Amygdala (tissue), 56 donors: ENCODE measurements at places on chromosomes 3 and 15.

GRCh38 chr3:45748068-45748467, 48.3 kb downstream of the SLC6A20 start:
- DNase-seq = no peak

DNA sequence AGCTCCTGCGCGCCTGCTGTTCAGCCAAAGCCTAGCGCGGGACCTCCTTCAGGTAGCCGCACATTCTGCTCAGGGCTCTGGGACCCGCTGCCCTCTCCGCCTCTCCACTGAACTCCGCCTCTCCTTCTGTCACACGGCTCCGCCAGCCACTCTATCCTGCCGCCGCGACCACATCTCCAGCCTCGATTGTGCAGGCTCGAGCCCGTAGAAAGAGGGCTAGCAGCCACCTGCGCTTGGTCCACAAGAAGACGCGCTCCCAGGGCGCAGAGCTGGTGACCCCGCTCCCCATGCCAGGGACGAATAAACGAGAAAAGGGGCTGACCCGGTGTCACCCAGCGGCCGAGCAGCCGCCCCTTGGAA, 1.1 kb upstream of the VIPR1 start:
- no peak for DNase-seq

DNA sequence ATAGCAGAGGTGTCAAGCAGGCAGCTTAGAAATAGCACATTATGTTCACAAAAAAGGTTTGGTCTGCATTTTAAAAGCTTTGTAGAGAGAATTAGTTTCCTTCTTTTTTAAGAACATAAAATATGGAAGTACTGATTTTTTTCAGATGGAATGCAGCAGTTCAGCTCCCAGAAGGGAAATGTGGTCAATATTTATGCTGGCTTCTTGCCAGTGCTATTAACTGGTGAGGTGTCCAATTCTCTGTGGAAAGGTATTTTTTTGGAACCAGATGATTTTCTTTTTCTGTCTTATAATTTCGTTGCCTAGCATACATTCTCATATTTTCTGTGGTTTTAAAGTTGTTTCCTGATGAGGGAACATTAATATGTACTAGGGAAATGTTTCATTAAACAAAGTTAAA, 211.4 kb upstream of the ZNF385D start:
- no peak for DNase-seq

GRCh38 chr3:35394905-35395304, 244.4 kb upstream of the ARPP21 start:
- no peak for DNase-seq

DNA sequence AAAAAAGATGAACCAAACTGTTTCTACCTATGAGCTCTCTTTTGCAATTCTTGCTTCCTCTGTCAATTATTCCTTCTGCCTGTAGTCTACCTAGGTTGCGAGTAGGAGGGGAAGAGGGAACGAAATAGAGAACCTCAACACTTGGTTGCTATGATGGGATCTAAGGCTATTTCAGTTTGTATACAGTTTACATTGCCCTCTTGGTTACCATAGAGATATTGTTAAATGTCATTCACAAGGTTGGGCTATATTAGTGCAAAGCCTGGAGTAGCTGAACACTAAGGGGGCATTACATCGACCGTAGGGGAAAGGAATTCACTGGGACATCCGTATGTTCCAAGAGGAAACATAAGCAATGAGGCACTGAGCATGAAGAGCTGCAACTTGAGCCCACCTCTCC, 276.9 kb downstream of the GBE1 start:
- no peak for DNase-seq

DNA sequence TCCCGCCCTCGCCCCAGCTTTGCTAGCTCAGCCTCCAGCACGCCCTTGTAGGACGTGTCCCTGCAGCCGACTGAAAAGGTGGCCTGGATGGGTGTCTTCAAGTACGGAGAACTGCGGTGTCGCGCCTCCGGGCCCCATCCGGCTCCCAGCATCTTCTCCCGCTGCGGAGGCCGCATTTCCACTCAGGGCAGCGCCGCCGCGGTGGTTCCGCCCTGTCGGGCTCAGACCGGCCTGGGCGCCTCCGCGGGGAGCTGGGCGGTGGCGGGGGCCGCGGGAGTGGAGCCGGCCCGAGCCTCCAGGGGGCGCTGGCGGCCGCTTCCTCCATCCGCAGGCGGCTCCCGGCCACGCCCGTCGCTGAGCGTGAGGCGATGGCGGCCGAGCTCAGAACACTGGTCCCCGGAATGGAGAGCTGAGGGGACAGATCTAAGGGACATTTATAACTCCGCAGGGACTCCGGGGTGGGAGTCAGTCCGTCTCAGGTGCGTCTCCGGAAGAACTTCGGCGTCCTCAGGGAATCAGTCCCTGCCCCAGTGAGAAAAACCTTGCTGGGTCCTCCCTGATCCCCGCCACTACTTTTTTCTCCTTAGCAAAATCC, 13.6 kb upstream of the SMCO1 start:
- peak; percentile 36 for DNase-seq

DNA sequence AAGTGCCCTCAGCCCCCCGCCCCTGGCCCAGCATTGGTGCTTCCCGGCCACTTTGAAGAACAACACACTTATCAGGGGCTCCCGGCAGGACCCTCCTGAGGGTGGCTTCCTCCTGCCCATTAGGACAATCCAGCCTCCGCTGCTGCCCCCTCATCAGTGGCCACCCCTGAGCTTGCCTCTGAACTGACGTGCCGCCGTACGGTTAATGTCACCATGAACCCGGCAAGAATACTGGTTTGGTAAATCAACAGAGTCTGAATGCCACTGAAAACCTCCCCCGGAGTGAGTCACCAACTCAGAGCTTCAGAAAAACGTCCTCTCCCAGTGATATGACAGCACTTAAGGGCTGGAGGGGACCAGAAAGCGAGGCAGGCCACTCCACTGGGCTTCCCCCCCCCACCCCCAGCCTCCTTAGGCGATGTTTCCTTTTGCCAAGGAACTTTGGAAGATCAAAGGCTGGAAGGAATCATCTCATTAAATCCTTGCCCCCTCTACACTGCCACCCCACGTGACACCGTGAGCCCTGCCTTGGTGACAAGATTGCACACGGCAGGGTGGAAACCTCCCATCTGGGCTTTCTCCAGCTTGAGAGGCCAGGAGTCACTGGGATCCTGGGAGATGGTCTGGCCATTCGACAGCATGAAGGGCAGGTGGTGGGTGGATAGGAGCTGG, 142.1 kb downstream of the NUP210 start:
- no peak for DNase-seq

DNA sequence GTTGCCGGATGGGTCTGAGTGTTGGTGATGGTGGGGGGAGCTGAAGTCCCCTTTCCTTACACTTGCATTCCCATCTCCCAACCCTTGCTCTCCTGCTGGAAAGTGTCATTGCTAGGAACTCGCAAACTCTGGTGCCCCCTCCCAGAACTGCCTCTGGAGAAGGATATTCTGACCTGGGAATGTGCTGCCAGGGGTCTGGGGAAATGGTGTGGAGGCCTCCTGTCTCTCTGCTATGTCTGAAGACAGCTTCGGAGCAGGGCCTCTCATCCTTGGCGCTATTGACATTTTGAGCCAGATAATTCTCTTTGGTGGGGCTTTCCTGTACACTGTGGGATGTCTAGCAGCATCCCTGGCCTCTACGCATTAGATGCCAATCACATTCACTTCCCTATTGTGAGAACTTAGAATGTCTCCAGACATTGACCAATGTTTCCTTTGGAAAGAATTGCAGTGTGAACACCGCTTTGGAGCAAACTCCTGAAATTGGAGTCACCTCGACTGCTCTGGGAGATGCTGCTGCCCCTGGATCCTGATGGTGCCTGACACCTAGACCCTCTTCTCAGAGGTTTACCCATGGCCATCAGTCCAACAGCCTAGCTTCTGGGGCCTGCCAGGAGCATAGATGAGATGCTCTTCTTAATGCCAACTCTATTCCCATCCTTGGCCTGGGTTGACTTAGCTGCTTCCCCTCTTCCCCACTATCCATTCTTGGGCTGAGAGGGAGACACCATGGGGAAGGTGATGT, 2.2 kb upstream of the KY start:
- DNase-seq = no peak

- no peak for DNase-seq
These were observed 7.1 kb upstream of the CNTN3 start for GRCh38 chr3:74621581-74621980.

DNA sequence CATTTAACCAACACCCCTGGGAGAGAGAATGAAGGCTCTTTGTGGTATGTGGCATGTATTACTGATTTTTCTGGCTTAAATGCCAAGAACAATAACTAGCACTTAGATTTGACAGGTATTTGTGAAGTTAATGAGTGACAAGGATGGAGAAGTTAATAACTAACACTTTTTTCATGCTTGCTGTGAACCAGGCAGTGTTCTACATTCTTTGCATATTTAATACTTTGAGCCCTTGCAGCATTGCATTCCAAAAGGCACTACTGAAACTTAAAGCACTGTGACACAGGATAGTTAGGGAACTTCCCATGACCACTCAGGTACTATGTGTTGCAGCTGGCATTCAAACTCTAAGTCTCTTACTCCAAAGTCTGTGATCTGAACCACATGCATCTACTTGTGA, 650.6 kb downstream of the ZPLD1 start:
- no peak for DNase-seq

- no peak for DNase-seq
These were observed 92.4 kb upstream of the DAZL start for GRCh38 chr3:16697443-16698147.

DNA sequence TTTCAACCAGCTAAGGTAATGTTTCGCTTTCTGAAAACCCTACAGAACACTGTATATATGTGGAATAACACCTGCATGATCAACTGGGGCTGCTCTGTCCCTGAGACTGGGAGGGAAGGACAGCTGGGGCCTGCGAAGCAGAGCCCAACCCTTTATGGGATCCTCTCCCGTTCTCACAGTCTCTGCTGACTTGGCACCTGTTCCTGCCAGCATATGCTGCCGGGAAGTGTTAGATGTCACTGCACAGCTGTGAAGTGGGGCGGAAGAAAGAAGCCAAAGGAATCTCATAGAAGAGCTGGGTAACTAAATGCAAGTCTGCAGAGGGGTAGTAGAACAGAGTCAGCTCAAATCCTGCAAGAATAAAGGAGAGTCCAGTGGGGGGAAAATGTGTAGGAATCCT, 29.6 kb downstream of the LRRC3B start:
- peak; percentile 10 for DNase-seq

DNA sequence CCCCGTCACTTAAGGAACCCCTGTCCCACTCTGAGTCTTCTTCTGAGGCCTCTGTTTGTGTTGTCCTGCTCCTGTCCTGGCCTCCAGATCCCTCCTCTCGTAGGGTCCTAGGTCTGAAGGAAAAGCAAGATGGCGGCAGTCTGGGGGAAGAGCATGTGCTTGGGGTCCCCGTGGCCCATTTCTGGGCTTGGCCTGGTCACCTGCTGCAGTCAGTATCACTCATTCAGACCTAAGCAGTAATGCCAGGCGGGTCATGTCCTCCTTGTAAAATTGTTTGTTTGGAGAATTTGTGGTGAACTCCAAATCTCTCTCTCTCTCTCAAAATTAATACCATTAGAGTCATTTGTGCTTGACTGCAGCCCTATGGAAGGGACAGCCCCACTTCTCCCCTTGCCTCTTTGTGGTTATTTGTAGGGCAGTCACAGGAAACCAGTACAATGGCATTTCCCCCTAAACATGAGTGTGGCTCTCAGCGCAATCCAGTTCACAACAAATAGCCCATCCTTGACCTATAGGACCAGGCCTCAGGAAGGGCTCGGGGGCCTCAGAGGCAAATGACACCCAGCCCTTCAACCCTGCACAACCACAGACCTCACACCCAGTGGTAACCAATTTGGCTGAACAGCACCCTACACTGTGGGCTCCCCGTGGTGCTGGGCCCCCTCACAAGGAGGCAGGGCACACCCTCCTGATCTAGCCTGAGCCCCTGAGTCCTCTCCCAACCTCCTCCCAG, 173.5 kb downstream of the OR4M2 start:
- no peak for DNase-seq

- no peak for DNase-seq
These were observed 281.9 kb downstream of the RAP2B start for GRCh38 chr3:153443961-153444360.

DNA sequence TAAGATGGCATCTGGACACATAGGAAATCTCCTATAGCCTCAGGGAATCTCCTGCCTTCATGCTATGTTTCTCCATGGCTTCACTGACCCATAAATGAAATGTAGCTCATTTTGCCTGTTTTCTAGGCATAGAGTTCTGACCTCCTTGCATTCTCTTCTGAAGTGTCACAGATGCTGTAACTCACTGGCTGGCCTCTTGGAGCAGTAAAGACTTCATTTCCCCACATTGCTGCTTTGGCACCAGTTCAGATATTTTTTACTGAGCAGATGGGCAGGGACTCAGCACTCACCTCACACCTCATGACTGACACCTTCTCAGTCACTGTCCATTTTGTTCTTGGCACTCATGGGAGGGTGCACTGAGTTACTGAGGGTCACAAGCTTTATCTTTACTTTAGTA, 286.7 kb upstream of the TGFBR2 start:
- no peak for DNase-seq

DNA sequence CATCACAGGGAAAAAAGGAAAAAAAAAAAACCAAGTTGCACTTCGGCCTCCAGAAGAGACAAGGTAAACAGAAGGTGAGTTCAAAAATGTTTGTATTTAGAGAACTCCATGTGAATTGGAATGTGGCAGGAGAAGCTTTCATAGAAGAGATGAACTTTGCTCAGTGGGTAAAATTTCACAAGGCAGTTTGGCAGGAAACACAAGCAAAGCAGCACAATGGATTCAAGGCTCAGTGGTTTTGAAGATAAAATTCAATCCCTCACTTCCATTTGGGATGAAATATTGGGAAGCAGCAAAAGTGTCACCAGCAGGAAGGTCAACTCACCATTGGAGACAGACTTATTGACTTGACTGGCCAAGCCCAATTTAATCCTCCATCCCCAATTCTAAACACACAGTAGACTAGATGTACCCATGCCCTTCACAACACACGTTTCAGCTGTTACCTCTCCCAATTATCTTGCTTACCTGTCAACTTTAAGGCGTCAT, 256.7 kb upstream of the ICE2 start:
- DNase-seq = no peak

- DNase-seq = peak; percentile 11
These were observed at the start of gene C2CD4A for GRCh38 chr15:62066663-62067447. Gene C2CD4A, plus strand, starts transcription at chr15:62066977. Its CDS starts 637 bp downstream, at chr15:62067614.

- DNase-seq = no peak
These were observed 68.4 kb downstream of the CRTC3 start for GRCh38 chr15:90598031-90598577.
